Stimulated activated CD4-positive, alpha-beta T cell treated with anti-CD3 and anti-CD28 coated beads, Interleukin-12 subunit alpha, Interleukin-12 subunit beta, amount 100 ng/mL, for 4 hours (primary cell): ENCODE measurements at places on chromosomes 2 and 18.

DNA sequence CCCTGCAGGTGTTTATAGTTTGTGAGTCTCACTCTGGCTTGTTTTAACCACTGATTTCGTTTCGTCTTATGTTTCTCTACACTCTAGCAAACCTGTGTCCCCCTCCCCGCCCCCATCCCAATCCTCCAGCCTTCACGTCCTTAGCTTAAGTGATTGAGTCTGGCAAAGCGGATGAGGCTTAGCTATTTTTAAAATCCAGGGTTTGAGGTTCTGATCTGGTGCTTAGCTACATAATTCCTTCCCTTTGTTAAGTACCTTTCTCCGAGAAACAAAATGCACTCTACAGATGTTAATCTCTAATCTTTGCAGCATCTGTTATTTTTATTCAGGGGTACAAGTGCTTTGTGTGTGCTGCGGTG, 7.8 kb downstream of the AGAP1 start:
- DNase-seq: no peak

- no peak for DNase-seq
Measured at GRCh38 chr18:40249390-40250080, 1705.5 kb upstream of the PIK3C3 start.

DNA sequence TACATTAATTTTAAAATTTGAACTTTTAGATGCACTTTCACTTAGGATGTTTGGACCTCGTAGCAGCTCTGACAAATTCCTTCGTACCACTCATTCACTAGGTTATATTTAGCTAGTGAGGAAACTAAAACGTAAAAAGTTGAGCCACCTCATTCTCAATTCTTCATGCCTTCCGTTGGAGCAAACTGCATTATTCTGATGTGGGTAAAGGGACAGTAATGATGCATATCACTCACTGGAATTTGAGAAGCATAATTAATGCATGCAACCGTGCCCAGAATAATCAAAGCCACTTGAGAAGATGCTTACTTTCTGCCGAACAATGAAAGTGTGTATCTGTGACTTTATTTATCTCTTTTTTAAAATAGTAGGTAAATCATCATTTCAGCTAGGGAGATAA, 2.2 kb downstream of the CNOT9 start:
- no peak for DNase-seq

GRCh38 chr2:32427672-32428610, 71.1 kb downstream of the BIRC6 start:
- no peak for DNase-seq

GRCh38 chr2:3751806-3752205, 48.4 kb downstream of the DCDC2C start:
- no peak for DNase-seq

DNA sequence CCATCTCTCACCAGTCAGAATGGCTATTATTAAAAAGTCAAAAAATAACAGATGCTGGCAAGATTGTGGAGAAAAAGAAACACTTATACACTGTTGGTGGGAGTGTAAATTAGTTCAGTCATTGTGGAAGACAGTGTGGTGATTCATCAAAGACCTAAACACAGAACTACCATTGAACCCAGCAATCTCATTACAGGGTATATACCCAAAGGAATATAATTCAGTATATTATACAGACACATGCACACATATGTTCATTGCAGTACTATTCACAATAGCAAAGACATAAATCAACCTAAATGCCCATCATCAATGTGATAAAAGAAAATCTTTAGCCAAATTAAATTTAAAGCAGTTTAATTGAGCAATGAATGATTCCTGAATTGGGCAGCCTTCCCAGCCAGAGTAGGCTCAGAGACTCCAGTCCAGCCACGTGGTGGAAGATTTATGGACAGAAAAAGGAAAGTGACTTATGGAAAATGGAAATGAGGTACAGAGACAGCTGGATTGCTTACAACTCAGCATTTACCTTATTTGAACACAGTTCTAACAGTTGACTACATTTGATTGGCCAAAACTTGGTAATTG, 377.1 kb upstream of the SLC39A10 start:
- no peak for DNase-seq

- DNase-seq: no peak
Measured at GRCh38 chr18:34911661-34912384, 129.4 kb upstream of the MAPRE2 start.

GRCh38 chr2:25966531-25967270, 15.6 kb downstream of the KIF3C start:
- no peak for DNase-seq

- DNase-seq: no peak
Measured at GRCh38 chr2:1698188-1698945, 45.9 kb downstream of the PXDN start.

- DNase-seq: no peak
Measured at GRCh38 chr2:196995757-196996314, 69.3 kb upstream of the PGAP1 start.

DNA sequence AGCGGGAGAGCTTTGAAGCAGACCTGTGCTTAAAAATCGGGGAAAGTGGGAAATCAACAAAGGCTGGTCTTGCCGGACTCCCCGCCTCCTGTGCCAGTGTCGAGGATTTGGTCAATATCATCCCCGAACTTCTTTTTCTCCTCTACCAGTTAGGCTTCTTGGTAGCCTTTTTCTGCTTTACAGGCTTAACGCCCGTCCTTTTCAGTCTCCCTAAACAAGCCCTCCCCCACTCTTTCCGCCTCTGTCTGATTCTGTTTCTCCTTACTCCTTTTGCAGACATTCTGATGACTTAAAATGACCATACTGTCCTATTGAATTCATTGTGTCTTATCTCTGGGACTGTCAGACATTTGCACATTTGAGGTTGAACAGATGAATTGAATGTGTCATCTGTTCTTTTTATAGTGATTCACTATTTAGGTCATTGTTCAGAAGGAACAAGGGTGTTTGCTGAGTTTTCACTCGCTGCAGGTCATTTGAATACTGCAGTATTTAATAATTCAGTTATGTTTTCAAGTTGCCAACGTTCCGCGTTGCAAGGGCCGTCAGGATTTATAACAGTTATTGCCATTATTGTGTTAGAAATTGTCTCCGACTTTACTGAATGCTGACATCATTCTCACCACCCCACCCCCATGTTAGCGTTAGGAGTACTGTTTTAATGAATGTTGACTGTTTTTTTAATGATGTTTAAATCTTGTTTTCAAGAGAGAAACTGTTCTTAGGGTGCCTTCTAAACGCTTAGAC, 1.1 kb downstream of the ITGAV start:
- DNase-seq: no peak

GRCh38 chr2:58098254-58099095, 51.9 kb downstream of the VRK2 start:
- DNase-seq: no peak

DNA sequence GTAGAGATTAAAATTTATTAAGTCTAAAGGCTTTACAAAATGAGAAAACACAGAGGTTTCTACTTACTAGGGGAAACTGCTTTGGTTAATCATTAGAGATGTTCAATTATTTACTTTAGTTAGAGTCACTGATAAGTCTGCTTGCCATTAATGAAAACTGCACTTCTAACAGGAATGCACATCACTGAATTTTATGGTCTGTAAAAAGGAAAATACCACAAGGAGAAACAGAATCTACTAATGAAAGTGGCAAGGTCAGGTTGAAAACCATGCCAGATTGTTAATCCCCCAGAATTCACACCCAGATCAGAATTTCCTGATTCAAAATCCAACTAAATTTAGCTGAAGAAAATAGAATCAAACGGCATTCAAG, 90.5 kb upstream of the GRB14 start:
- no peak for DNase-seq

DNA sequence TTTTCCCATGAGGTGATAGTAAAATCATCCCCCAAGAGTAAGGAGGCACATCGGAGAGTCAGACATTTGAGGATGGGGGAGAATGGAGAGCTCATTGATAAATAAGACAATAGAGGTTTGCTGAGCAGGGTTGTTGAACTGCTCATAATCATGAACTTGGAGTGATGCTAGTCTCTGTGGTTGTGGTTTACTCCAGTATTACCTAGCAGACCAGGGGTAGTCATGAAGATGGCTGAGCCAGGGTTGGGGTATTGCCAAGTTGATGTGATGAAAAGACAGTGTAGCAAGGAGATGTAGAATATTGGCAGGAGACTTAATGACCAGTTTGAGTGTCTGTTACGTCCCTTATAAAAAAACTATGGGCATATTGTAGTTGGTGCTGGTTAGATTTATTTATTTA, 25.4 kb downstream of the CYBRD1 start:
- no peak for DNase-seq

GRCh38 chr18:6837904-6838303, 108.4 kb downstream of the ARHGAP28 start:
- DNase-seq: no peak

DNA sequence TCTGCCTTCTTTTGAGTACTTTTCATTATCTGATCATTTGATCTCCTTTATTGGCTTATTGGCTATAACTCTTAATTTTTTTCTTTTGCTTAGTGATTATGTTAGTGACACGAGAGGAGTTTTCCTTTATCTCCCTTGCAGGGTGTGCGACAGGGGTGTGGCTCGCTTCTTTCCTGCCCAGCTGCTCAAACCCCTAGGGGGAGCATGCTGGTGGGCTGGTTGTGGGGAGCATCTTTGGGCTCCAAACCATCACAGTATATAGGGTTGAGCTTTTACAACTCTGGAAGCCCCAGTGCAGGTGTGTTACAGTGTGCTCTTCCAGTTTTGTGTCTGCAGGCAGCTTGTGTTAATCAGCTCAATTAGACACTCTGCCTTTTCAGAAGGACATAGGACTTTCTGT, 357.0 kb upstream of the TMEFF2 start:
- DNase-seq: no peak

DNA sequence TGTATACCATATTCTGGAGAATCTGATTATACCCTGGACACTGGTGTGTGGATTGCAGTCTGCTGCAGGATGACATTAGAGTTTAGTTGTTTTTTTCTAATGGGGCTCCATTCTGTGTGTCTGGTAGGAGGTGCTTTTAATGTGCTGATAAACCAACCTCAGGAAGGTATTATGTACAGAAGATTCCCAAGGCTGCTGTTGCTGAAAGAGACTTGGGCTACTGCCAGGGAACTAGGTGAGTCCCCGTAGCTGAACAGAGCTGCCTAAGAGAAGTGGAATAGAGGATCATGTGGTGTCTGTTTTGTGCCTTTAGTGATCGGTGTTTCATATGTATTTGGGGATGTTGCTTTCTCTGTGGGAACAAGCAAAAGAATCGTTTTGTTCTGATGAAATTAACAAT, 16.5 kb downstream of the SPATA3 start:
- DNase-seq: no peak

DNA sequence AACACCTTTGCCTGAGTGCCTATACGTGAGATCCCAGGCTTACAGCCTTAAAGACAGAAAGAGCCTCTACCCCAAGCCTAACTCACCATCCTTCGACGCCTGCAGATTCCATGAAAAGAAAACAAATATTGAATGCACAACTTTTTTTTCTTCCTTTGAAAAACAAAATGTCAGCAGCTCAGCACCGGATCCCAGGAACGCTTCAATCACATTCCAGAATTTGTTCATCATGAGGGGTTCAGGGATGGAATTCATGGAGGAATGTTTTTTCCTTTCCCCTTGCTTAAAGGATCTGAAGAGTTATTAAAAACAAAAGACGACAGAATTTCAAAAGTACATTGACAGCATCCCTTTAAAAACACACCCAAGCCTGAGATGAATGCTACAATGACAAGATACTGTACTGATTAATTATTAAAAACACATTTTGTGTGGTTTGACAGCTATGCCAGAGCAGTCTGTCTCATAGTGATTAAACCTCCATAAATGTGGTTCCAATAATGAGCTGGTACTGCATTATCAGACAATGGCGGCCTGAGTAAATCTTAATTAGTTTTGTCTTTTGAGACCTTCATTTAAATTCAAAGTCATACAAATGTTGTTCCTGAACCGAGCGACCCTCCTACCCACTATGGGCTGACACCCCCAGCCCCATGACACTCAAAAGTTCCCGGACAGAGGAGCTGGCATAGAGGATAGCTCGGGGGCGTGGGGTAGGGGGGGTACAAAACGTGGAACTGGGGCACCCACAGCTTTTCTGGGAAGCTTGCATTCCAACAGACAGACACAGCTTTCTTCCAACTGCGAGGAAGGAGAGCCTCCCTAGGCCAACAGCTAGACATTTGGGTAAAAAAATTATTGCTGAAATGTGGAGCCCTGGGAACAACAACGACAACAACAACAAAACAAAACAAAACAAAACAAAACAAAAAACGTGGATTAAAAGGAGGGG, 227.5 kb downstream of the TTC32 start:
- DNase-seq: no peak

- DNase-seq: no peak
Measured at GRCh38 chr2:219706823-219707281, 79.4 kb downstream of the SLC4A3 start.
